Kidney (tissue), 22 donors: ENCODE measurements at places on chromosomes 5 and 9.

DNA sequence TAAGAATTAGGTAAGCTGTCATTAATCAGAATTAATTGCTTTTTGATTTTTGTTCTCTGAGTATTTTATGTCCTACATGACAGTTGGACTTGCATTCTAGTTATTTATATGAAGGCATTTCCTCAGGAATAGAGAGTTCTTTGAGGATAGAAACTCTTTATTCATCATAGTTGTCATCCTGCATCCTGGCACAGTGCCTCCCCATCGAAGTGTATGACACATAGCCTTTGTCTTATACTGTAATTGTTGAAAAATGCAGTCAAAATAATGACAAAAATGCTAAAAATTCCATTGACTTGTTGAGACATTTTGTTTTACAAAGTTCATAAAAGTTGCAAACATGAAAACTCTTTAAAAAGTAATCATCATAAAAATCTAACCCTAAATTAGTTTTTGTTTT, 36.5 kb downstream of the CFAP95 start:
- DNase-seq, result no peak

- no peak for DNase-seq
Observed at GRCh38 chr5:127280491-127281220, 9.9 kb upstream of the MEGF10 start.

DNA sequence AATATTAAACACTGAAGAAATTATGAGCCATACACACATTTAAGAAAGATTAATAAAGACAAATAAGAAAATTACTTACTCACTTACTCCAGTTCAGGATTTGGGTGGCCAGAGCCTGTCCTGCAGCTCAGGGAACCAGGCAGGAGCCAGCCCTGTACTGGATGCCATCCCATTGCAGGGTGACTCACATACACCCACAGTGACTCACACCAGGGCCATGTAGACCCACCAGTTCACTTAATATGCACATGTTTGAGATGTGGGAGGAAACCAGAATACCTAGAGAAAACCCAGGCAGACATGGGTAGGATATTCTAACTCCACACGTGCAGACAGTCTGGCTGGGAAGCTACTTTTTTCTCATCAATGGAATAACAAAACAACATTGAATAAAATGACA, 49.6 kb upstream of the ADRB2 start:
- DNase-seq, result no peak

- no peak for DNase-seq
Observed at GRCh38 chr5:40672425-40672824, 7.3 kb upstream of the PTGER4 start.

DNA sequence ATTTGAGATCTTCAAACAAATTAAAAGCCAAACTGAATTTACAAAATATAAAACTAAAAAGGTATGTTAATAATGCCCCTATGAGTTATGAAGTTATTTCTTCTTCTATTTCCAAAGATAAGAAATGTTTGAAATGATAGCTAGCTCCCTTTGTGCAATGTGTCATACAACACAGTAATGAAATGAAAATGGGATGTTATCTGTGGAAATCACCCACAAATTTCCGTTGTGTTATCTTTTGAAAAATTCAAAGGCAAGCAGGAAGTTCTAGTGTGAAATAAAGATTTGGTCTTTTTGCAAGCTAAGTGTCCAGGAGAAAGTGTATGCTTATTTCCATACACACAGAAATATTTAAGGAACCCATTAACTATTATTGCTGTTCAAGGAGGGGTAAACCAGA, 375.3 kb upstream of the PRR16 start:
- DNase-seq, result no peak

- peak; percentile 44 for DNase-seq
Observed at GRCh38 chr9:77016526-77017504, 2.6 kb upstream of the FOXB2 start.

DNA sequence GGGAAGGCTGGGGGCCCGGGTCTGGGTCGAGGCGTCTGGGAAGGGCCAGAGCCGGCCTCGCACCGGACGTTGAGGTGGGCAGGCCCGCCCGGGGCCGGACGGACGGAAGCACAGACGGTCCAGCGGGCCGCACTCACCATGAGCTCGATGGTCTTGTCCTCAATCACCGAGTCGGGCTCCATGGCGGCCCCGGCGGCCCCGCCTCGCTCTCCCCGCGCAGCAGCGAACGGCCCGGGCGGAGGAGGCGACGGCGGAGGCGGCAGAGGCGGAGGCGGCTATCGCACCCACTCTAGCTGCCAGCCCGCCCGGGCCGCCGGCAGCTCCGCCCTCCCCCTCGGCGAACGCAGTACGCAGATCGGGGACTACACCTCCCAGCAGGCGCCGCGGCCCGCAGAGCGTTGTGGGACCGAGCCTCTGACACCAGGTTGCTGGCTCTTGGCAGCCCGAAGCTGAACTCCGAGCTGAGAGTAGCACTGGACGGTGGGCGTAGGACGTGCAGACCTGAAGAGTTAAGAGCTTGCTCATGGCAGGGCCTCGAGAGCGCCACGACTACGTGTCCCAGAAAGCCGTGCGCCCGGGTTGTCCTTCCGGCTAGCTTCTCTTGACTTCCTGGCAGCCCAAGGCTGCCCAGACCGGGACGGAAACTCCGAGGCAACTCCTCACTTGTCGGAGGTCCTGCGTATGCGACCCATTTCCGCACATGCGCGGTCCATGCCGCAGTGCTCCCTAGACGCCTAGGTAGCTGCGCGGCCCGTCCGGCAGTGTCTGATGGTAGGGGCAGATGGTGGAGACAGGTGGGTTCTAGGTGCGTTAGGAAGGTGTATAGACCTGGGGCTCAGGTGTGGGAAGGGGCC, at the start of gene FBXW11:
TSS of gene FBXW11 (minus strand) at position 318 of the 854 bp plus-strand sequence. CDS start at position 182, 136 bp downstream.
- peak; percentile 99 for DNase-seq

DNA sequence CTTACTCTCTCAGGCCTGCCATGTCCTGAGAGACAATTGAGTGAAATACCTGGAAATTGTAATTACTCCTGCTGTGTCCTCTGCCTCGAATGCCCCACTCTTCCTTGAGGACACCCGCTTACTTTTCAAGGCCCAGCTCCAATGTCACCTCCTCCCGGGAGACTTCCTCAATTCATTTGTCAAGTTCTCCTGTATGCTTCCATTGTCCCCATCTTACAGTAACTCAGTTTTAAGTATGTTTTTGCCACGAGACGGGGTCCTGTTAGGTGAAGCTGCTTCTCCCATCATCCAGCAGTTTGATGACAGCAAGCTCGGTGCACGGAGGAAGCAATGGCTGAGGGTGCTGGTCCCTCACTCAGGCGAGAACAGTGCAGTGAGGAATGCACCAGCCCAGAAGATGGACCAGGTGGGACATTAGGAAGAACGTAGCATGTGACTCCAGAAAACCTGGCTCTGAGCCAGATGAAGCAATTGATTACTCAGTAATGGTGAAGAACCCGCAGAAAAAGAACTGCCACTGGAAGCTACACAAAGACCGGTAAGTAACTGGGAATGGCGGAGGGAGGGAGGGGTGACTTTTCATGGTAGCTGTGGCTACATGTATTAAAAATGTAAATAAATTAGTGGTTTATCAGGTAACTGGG, 274.8 kb downstream of the DENND1A start:
- no peak for DNase-seq

DNA sequence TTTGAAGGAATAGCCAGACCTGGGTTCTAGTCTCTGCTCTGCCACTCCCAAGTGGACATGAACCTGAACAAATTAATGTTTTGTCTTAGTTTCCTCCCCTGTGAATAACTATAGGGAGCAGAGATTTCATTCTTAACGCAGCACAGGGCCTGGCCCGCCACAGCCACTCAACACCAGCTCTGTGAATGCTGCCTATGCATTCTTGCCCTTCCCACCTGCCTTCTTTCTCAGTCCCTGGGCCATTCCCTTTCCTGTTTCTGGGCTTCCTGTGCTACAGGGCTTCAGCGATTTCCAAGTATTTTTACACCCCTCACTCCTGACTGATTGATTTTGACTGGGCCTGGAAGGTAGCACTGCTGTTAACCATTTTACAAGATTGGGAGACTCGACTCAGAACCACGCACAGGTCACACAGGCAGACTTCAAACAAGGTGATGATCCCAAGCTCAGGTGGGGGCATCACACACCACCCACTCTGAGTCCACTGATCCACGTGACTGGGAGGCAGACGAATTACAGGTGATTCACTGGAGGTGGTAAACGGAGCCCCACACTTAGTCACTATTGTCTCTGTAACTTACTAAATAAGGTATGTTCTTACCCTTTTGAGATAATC, 21.4 kb downstream of the PTPN3 start:
- DNase-seq, result peak; percentile 72

DNA sequence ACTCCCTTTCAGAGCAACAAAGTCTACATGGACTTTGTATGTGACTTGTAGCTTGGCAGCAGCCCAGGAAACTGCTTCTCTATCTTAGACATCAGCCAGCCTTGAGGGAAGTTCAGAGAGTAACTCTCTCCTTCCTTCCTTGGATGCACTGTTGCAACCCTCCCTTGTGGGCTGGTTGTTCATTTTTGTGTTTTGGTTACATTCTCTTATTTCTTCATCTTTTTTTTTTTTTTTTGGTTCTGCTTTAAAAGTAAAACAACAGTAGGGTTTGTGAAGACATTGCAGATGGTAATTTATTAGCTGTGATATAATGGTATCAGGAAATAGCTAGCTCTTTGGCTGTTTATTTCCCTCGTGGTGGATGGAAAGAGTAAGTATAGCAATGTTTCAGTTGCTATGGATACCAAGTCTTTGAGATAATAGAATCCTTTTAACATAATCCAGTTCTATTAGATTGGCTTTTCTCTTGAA, 97.9 kb upstream of the MAMDC2 start:
- DNase-seq, result peak; percentile 65

- no peak for DNase-seq
Observed at GRCh38 chr5:39680213-39680612, 255.4 kb upstream of the DAB2 start.

DNA sequence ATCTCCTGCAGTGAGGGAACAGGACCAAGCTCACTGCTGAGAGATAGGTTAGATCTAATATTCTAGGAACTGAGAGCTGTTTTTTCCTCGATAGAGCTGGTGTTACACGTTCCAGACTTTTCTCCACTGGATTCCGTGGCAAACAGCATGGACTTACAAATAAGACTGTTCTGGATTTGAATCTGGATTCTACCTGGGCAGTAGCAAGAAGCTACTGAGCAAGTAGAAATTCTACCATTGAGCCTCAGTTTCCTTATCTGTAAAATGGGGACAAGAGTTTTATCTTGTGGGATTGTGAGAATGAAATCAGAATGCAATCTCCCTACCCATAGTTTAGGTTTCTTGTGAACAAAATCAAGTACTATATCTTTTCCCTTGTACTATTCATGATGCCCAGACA, 238.7 kb upstream of the TRIM32 start:
- DNase-seq, result no peak

DNA sequence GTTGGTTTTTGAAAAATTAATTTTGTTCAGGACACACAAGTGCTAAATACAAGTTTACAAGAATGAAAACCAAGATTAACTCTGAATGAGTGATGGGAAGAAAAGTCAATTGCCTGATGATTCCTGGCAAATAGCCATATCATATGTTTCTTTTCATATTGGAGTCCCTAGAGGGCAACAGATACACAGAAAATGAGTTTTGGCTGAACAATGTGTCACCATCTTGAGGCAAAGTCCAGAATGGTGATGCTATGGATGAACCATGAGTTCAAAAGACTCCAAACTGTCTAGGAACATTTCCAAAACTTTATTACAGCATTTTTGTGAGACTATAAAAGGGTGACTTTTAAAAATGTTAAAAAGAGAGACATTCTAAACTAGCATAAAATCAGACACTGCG, 382.9 kb downstream of the TMEM161B start:
- no peak for DNase-seq

GRCh38 chr5:23721336-23721735, 213.9 kb downstream of the PRDM9 start:
- DNase-seq, result no peak

DNA sequence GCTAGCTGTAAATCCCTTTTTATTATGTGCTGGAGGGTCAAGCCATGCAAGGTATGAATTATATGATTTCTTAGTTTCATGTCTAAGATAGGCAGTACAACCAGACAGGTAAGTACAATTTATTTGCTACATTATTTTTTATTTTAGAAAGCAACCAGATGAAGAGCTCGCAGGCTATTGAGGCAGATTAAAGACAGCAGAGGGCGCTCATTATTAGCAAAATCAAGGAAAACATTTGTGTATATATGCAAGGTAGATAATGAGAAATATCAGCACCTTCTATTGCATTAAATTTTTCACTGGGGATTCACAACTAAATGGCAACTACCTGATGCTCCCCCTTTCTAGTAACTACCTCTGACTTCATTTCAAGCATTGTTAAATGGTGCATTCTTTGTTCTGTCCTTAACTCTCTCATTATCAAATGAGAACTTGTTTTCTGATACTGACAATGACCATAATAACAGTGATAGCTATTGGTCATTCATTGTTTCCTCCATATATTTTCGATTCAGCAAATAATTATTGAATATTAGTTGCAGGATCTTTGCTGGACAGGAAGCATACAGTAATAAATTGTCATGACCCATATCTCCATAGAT, 8.6 kb downstream of the SCGB3A2 start:
- DNase-seq, result no peak

DNA sequence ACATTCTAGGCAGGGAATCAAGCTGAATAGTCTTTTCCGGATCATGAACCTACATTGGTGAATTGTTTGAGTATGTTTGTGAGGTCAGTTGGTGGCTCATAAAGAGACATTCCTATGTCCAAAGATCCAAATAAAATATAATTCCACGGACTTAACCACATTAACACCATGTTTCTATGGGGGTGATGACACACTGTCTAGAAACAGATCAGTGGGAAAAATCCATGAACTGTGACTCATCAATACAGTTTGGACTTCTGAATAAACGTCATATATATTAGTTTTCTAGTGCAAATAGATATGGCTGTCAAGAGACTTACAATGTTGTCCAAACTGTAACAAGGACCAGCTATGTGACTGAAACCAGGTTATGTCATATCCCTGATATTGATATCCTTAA, 509.9 kb upstream of the TYRP1 start:
- no peak for DNase-seq
